ENCODE measurements at places on chromosomes 5 and 9.

GRCh38 chr9:98516897-98517503 is 191.7 kb downstream of the GABBR2 start:
- no peak for DNase-seq

- no peak for DNase-seq
Measured at GRCh38 chr5:79349047-79349446, 113.1 kb downstream of the JMY start.

GRCh38 chr5:132256783-132257130 is 739 bp upstream of the PDLIM4 start:
- no peak for DNase-seq

DNA sequence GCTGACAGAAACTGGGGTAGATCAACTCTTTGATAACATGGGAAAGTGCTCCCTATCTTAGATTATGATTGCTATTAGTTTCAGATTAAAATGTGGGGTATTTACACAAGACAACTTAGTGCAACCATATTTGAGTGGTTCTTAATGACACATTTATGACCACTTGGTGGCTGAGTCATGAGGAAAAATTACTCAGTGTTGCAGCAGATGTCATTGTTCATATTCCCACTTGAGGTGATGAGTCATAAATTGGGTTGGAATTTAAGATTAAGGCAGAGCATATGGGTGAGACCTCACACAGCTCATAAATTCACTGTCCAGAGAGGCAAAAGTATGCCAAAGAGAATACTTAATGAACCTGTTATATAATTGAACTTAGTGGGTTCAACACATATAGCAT is 408.3 kb downstream of the DMRT2 start:
- DNase-seq, result no peak

GRCh38 chr9:86594724-86595123 is 240.5 kb upstream of the TUT7 start:
- no peak for DNase-seq

GRCh38 chr9:87853302-87853701 is 29.4 kb upstream of the SPATA31E1 start:
- DNase-seq, result no peak

GRCh38 chr5:140855772-140856674 is at the start of gene PCDHA10:
Gene PCDHA10, plus strand, starts transcription at chr5:140855897. Its CDS starts 152 bp downstream, at chr5:140856049.
- DNase-seq, result peak; percentile 55

GRCh38 chr9:106600955-106601560 is 261.9 kb upstream of the ZNF462 start:
- DNase-seq, result no peak

DNA sequence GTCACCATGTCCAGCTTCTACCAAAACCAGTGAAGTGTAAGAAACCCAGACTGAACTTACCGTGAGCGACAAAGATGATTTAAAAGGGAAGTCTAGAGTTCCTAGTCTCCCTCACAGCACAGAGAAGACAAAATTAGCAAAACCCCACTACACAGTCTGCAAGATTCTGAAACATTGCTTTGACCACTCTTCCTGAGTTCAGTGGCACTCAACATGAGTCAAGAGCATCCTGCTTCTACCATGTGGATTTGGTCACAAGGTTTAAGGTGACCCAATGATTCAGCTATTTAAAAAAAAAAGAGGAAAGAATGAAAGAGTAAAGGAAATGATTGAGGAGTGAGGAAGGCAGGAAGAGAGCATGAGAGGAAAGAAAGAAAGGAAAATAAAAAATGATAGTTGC is 19.8 kb downstream of the IL7R start:
- no peak for DNase-seq

- no peak for DNase-seq
Measured at GRCh38 chr5:127942246-127943060, 141.1 kb upstream of the SLC12A2 start.

GRCh38 chr9:85995599-85995998 is 54.7 kb downstream of the NAA35 start:
- DNase-seq, result no peak

DNA sequence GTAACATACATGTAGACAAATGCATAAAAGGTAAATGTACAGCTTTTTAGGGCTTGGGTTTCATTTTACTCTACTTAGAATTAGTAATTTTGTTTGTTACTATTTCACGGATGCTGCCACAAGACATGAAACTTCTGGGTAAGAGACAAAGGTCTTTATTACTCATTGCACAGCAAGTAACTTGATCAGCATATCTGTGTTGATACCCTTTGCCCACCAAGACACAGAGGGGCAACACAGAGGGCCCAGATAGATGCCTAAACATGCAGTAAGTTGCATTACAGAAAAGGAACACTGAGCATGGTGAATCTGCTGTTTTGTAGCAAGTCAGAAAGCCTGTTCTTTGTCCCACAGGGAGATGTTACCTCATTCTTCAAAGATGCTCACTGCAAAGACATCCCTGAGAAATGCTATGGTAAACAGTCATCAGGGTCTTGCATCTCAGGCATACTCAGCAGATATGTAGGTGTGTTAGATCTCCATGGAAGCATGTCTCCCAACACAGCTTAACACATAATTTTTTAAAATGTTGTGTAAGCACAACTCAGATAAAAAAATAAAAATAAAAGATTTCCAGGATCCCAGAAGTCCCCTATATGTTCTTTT is 10.3 kb downstream of the ITGA2 start:
- DNase-seq, result no peak

DNA sequence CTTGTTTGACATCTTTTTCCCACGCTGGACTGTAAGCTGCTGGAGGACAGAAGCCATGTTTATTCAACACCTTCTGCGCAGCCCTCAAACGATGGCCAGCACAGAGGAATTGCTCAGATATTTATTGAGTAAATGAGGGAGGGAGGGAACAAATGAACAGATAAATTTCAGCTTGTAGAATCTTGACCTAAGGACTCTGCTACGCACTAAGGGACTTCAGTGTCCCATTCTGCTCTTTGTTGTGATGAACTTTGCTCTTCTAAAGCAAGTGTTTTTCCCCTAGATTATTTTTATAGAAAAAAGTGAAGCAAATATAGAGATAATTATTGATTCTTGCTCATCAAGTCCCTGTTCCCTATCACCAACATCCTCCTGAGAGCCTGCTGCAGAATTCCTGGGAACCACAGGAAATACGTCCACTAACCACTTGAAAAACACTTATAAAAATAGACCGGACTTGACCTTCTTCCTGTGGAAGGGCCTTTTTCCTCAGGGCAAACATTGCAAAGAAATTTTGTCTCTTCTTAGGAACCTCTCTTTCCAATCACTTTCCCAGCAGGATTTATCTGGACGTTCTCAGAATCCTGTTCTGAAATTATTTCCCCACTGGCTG is 54.9 kb downstream of the FGF1 start:
- no peak for DNase-seq

- no peak for DNase-seq
Measured at GRCh38 chr9:105716146-105716545, 21.8 kb downstream of the TMEM38B start.
